ENCODE measurements at places on chromosomes 3 and 15.

DNA sequence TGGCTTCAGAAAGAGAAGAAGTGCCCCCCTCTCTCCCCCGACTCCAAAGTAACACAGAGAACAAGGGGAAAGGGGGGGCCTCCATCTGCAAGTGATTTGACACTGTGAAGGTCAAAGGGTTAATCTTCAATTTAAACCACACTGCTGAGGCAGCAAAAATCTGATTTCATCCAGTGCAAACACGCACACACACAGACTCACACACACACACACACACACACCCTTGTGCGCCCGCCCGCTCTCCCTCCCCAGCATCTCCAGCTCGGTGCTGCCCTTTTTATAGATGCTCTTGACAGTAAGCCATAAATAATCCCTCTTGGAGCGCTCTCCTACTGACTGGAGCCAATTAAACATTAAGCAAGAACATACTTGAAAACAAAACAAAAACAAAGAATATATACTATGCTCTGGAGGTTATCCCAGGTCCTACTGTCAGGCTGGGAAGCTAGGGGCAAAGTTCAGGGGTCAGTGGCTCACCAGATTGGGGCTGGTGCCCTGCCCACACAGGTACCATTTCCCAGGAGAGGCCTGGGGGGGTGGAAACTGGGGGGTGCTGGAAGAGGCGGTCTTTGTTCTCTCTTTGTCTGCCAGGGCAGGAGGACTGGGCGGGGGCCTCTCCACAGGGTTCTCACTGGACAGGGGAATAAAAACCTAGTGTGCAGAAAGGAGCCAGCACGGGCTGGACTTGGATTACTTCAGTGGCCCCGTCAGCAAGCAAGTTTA lies 16.3 kb downstream of the BMF start:
- no peak for DNase-seq

DNA sequence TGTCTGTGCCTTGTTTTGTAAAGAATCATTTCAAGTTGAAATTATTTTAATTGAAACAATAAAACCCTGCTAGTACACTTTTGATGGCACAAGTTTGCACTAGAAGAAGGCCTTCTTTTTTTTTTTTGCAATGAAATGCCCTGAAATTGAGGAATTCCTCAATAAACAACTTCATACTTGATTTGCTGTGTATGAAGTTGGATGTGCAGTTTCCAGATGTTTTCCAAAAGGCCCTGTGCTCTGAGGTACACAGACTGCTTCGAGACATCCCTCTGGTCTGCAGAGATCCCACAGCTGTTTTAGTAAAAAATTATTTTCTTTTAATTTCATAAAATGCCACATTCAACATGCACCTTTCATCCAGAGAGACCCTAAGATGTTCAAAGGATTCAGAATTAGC lies 48.9 kb downstream of the HES1 start:
- DNase-seq: no peak

- no peak for DNase-seq
These were observed 21.4 kb upstream of the PPARG start for GRCh38 chr3:12267376-12268030.

GRCh38 chr15:66188464-66188863 lies 65.1 kb downstream of the MEGF11 start:
- no peak for DNase-seq

DNA sequence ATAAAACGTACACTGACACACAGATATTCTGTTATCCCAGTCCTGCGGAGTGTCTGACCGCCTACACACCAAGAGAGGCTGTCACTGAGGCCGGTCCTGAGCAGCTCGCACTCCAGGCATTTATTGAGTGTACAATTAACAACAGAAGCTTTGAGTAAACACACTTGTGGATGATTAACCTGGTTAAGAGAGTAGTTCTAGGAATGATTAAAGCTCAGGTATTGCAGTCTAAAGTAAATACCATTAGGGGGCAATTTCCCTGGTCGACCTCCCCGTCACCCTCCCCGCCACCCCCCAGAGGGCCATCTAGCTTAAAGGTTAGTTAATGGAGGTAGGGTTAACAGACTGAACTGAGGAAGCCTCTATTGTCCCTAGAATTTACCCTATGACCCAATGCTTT lies 1278.5 kb downstream of the NSUN3 start:
- no peak for DNase-seq

Data from chondrocyte (in vitro differentiated cells).